Activated naive CD4-positive, alpha-beta T cell (primary cell): ENCODE measurements at places on chromosomes 6 and 20.

DNA sequence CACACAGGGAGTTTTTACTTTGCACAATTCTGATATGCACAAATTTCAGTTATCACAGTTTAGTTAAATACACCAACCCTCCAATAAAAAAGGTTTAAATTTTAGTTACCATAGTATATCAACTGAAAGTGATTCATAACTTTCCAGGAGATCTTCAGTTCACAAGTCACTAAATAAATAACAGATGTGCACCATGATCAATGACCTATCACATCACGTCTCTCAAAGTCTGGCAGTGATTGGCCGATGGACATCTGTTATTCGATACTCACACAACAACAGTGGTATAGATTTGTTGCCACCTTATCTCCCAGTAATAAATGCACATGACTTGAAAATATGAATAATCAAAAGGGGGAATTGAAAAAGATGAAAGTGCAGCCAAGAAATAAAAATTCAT lies 66.8 kb upstream of the PTCHD4 start:
- no peak for DNase-seq

GRCh38 chr6:56555438-56555872 lies 87.2 kb downstream of the DST start:
- no peak for DNase-seq

- no peak for DNase-seq
Observed at GRCh38 chr6:155004576-155005372, 9.7 kb downstream of the TIAM2 start.

- DNase-seq, result no peak
Observed at GRCh38 chr20:36812594-36813463, 39.3 kb upstream of the DSN1 start.

- no peak for DNase-seq
Observed at GRCh38 chr6:18613319-18613925, 226.3 kb downstream of the RNF144B start.

DNA sequence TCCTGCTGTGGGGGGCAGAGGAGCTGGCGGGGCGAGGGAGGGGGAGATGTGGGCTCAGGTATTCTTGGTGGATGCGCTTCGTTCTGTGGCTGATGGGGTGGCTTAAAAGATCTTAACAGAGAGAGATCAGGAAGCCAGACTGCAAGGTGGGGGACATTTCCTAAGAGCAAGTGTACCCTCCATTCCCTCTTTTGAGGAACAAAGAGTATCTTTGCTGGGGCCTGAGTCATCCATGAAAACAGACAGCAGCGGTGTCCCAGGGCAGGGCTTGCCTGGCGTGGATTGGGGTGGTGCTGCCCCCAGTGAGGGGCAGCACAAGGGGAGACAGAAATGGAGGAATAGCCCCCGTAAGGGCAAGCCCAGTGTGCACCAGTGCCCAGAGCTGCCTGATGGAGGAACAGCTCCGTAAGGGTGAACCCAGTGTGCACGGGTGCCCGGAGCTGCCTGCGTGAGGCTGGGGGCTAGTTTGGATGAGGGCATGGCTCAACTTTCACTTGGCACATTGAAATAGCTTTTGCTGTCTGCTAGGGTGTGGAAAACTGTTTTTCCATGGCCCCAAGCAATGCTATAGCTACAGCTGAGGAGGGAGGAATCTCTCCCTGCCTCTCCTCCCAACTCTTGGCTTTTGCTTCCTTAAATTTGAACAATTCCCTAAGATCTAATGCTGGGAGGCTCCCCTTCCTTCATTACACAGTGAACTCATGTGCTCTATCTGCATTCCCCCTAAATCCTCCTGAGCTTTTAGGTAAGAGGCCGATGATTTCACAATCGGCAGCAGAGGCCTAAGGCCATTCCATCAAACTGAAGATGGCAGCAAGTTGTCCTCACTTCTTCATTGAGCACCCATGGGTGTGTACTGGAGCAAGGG lies 12.9 kb downstream of the MAPK13 start:
- DNase-seq, result no peak

GRCh38 chr6:31831350-31832215 lies 4.0 kb downstream of the HSPA1B start:
- no peak for DNase-seq

- no peak for DNase-seq
Observed at GRCh38 chr20:62002882-62003480, 62.7 kb downstream of the TAF4 start.

- no peak for DNase-seq
Observed at GRCh38 chr20:45346291-45346718, 1.9 kb downstream of the SDC4 start.
